ENCODE measurements at places on chromosomes 3 and 15.

GRCh38 chr3:721086-721485, 371.7 kb upstream of the CNTN6 start:
- no peak for DNase-seq

DNA sequence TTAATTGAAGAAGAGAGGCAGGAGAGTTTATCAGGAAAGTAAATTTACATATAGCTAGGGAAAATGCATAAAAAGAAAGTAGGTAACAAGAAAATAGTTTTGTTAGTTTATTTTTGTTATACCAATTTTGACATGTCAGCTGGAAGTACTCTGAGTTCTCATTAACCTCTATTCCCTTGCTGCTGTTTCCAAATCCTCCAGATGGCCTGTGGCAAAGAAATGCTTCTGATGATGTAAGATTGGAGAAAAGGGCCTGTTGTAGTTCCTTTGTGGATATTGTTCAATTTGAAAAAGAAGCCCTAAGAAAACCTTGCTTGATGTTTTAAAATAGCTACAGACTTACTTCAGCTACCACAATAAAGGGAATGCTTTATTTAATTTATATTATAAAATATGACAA, 192.9 kb upstream of the SLITRK3 start:
- no peak for DNase-seq

DNA sequence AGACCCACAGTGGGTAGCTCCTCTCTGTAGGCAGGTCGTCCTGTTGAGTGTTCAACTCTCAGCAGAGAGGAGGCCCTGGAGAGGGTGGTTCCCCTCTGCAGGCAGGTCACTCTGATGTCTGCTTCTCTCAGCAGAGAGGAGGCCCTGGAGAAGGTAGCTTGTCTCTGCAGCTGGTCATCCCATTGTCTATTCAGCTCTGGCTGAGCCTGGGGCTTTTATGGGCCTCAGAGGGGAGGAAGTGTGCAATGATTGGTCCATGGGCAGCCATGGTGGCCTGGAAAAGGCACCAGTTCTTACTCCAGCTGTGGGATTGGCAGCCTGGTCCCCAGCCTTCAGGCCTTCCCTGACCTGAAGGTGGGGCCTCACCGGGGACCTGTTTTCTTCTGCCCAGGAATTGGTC, 52.9 kb downstream of the PPCDC start:
- no peak for DNase-seq

GRCh38 chr3:161879470-161879869, 382.9 kb downstream of the OTOL1 start:
- DNase-seq: no peak

GRCh38 chr3:192920411-192920810, 2.8 kb upstream of the MB21D2 start:
- DNase-seq: no peak

- DNase-seq: no peak
These were observed 23.9 kb upstream of the PLSCR4 start for GRCh38 chr3:146274833-146275232.
